ENCODE measurements at places on chromosomes 3 and 15.

GRCh38 chr3:160053048-160053391 is 64.4 kb downstream of the IL12A start:
- DNase-seq = no peak

GRCh38 chr3:169268286-169268776 is 395.2 kb downstream of the MECOM start:
- DNase-seq = no peak

- DNase-seq = peak; percentile 86
Observed at GRCh38 chr15:89912674-89913396, at the start of gene ARPIN. TSS of gene ARPIN (minus strand) at chr15:89912952. CDS start at chr15:89912835, 117 bp downstream.

DNA sequence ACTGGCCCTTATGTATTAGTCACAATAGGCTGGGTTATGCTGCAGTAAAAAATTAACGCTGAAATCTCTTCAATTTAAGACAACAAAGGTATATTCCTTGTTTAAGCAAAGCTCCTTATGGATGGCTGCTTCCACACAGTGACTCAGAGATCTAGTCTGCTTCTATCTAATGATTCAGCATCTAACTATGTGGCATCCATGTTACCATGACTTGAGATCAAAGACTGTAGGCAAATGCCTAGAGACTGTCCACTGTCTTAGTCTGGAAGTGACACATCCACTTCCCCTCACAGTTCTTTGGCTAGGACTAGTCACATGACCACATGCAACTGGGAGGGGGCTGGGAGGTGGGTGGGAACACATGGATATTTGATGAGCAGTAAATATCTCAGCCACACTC is 61.3 kb upstream of the PSMD6 start:
- DNase-seq = no peak

- DNase-seq = peak; percentile 60
Observed at GRCh38 chr3:41893977-41894376, 67.9 kb downstream of the ULK4 start.

DNA sequence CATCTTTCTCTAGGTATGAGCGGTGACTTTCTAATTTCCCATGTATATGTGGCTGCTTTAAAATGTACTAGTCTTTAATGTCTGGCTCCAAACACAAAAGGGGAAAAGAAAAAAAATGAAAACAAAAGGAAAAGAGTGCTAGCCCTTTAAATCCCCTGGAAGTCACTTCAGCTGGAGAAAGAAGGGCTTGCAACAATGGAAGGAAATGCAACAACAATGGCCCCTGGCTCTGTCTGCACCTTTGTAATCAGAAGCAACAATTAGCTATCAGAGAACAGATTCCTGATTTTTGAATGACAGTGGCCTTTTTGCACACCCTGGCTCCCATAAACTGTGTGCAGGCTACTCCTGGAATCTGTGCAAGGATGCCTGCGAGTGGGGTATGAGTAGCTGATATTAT is 591.2 kb downstream of the FHIT start:
- DNase-seq = no peak

GRCh38 chr3:41148901-41149300 is 50.4 kb upstream of the CTNNB1 start:
- no peak for DNase-seq

DNA sequence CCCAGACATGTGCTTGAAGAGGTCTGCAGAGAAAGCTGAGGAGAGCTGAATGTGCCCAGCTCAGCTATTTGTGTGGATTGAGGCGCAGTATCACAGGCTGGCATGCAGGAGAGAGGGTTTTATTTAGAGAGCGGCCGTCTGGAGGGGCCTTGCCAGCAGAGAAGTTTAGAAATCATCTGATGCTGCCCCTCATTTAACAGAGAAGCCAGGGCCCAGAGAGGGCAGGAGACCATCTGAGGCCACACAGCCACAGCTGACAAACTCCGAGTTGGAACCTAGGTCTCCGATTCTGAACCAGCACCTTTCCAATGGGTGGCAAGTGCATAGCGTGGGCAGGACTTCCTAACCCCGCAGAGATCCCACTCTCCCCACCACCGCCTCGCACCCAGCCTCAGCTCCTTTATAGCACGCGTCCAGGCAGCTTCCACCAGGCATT is 101.0 kb downstream of the LSM3 start:
- peak; percentile 3 for DNase-seq

- no peak for DNase-seq
Observed at GRCh38 chr3:44932986-44933944, 42.7 kb downstream of the ZDHHC3 start.

DNA sequence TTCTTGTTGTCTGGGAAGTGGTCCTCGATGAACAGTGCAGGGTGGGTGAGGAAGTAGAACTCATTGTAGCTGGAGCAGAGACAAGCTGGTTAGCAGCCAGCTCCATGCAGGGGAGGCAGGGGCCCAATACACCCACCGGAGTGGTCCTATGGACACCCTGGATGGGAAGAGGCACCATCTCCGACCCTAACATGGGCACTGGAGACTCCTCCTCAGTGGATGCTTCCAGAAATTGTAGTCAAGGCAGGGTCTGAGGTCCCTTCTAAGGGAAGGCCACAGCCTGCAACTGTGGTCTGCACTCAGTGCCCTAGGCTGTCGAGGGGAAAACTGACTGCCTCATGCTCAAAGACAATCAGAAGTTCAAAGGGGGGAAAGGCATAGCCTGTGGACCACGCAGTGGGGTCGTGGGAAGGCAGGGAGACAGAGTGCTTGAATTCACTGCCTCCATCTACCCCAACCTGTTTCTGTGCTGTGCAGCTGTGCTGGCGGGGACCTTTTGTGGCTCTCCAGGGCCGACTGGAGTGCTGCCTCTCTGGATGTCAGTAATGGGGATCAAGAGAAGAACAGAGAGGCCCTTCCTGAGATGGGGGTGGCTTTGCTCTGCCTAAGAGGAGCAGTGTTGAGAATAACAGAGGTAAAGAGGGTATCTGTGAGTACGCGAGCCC is 41.9 kb downstream of the KY start:
- no peak for DNase-seq

- DNase-seq = peak; percentile 84
Observed at GRCh38 chr3:69009559-69010410, 3.7 kb downstream of the EOGT start.

DNA sequence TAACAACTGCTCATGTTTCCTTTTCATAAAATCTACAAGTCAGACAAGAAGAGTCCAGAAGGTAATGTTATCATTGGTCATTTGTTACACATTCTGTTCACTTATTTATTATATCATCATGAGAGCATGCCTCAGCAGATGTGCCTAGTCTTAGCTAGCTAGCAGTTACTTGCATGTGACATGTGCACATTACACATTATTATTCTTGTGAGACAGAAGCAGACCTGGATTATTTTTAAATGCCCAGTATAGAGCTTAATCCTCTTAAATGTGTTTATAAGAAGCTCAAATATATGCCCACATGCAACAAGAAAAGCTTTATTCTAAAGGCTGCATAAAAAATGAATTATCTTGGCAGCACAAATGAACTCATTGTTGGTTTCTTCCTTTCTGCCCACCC is 12.6 kb downstream of the YEATS2 start:
- no peak for DNase-seq

DNA sequence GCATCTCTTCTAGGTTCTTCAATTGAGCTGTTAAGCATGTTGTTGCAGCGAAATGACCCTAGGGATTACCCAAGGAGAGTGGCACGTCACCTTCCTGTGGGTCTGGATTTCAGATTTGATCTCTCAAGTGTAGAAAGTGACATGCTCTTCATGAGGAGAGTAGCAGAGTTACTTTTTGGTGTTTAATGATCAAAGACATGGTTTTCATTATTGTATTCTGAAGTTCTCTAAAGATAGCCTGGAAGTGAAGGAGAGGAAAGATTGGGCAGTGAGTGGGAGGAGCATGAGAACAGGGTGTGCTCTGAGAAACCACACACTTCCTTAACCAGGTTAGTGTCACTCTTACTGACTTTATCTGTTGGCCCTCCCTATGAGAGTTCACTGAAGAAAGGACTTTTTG is 153.6 kb downstream of the AKAP13 start:
- DNase-seq = no peak

GRCh38 chr15:96064351-96064756 is 266.1 kb upstream of the NR2F2 start:
- DNase-seq = no peak

DNA sequence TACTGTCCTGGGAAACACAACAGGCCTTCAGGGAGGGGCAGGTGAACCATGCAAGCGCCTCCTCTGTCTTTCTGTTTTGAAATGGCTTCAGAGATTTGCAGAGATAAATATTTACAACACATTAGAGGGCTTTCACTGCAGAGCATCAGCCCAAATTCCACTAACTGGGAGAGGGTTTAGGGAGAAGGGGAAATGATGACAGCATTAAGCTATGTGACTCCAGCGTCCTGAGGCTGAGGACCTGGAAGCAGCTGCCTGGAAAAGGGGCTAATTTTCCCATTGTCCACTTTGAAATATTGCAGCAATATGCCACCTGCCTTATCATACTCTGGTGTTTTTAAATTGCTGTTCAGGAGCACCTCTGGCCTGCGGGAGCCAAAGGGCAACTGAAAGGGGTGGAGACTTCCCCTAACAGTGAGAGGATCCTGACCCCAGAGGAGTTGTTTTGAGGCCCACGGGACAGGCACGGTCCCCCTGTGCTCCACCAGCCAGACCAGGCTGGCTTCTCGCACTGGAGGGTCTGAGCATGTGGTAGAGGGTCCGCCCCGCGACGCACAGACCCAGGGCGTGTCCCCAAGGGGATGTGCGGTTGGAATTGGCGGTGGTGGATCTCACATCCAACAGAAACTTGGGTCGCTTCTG is 110.6 kb downstream of the XXYLT1 start:
- peak; percentile 86 for DNase-seq

DNA sequence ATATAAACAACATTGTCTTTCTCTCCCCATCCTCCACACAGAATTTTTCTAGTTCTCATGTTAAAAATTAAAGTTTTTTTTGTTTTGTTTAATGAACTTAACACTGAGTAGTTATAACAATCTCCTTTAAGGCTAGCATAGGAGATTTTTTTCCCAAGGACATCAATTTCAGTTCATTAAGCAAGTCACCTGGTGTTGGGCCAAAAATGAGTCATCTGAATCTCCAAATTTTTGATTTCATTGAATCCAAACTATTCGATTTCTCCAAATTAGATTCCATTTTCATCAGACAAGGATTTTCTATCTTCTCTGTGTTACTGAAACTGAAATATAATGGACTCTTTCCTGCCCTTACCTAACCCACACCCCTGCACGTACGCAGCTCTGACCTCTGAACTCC is 631.4 kb upstream of the MDFIC2 start:
- no peak for DNase-seq

GRCh38 chr3:177229791-177230190 is 32.5 kb upstream of the TBL1XR1 start:
- peak; percentile 26 for DNase-seq

DNA sequence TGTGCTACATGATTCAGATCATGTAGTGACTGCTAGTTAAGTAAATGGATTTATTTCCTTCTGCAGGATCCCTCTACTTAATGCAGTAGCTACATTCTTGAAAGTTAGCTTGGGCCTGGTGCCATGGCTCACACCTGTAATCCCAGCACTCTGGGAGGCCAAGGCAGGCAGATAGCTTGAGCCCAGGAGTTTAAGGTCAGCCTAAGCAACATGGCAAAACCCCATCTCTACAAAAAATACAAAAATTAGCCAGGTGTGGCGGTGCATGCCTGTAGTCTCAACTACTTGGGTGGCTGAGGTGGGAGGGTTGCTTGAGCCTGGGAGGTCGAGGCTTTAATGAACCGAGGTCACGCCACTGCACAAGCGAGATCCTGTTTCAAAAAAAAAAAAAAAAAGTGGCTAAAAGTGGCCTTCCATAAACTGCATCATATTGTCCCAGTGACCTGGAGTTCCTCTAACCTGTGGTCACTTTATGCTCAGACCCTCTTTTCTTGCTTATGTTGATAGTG is 22.0 kb downstream of the TSEN2 start:
- no peak for DNase-seq

- DNase-seq = no peak
Observed at GRCh38 chr15:62572797-62573196, 407.7 kb upstream of the C2CD4B start.

GRCh38 chr15:74400915-74401757 is 32.6 kb downstream of the SEMA7A start:
- no peak for DNase-seq

DNA sequence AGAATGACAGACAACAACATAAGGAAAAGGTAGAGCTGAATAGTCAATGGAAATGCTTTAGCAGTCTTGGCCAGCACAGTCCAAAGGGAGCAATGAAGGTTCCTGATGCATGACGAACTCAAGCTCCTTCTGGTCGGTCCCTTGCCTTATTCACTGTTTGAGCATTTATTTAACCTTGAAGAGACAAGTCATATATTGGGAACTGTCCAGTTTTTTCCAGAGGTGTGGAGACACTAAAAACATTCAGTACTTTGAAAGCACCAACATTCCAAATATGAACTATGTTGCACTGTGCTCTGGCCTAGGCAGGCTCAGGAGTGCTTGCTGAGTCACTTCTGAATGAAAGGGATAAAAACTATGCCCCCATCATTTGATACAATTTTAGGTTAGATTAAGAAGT is 384.8 kb downstream of the MECOM start:
- no peak for DNase-seq

DNA sequence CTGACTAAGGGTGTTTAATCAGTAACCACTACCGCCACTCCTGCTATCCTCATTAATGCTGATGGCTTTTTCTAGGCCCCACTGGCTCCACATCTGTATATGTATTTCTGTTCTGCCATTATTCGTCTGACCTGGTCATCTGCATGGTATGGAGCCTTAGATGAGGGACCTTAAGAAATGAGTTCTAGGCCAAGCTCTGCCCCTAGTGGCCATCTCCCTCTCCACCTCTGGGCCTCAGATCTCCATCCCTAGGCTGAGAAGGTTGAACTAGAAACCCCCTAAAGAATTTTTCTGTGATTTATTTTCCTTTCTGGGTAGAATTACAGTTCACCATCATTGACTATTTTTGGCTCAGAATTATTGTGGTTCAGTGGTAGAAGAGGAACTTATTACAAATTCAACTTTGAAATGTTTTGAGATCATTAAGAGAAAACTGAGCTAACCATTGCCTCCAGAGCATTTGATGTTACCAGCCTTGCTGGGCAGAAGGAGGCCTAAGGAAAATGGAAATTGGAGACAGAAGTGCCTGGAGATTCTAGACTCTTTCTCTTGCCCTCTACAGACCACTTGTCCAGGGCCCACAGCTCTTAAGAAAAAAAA is 325.2 kb upstream of the NR2E3 start:
- DNase-seq = no peak

DNA sequence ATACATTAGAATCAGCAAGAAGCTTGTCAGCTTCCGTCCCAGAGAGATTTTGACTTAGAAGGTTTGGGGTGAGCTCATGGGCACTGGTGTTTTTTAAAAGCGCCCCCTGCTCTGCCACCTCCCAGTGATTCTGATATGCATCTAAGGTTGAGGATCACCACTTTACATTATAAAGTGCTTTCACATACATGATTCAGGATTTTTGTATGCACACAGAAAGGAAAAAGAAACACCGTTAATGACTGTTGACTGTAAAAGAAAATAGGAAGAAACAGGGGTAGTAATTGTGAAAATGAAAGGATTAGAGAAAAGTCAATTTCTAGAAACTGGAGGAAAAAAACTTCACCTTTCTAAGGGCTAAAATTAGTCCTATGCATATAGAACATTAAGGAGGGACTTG is 104.9 kb upstream of the ZBED2 start:
- DNase-seq = no peak

All from AG20443 (cell line).